Aorta (tissue), 5 donors: ENCODE measurements at places on chromosomes 3 and 15. TPM values are rescaled to one million over a fixed set of nuclear protein-coding genes. Genes with fewer than 3 reads are reported as not detected.

DNA sequence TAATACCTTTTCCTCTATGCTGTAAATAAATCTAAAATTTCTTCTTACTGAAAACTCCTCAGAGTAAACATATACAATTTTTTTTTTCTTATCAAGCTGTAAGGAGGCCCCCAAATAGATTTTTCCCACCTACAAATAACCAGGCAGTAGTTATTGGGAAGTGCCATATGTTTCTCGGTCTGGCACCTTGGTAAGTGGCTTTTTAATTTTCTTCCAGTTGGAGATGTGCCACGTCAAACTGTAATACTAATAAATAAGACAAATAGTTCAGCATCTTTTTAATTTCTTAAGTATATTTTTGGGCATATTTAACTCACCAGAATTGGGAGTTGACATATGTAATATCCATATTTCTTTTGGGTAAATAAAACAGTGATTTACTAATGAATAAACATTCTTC is 346.3 kb downstream of the DIPK2A start:
- no peak for DNase-seq

GRCh38 chr3:32495085-32495484 is 7.6 kb downstream of the CMTM6 start:
- DNase-seq: no peak

The REC114 gene
- not detected for polyA plus RNA-seq

The PLOD2 gene
- polyA plus RNA-seq: 30.8 TPM
